ENCODE measurements at places on chromosomes 1 and 21.
A peak's percentile ranks its signal among the peaks of the same experiment; 100 is the strongest.

GRCh38 chr1:41662061-41662764 lies 177.7 kb upstream of the EDN2 start:
- peak; percentile 39 for DNase-seq

- DNase-seq, result no peak
These were observed at the start of gene RIPPLY3 for GRCh38 chr21:37006486-37007291. RIPPLY3 (plus strand) TSS chr21:37006702; CDS start chr21:37006773, 71 bp downstream.

- DNase-seq, result no peak
These were observed 67.1 kb downstream of the SH3BGR start for GRCh38 chr21:39518847-39519210.

DNA sequence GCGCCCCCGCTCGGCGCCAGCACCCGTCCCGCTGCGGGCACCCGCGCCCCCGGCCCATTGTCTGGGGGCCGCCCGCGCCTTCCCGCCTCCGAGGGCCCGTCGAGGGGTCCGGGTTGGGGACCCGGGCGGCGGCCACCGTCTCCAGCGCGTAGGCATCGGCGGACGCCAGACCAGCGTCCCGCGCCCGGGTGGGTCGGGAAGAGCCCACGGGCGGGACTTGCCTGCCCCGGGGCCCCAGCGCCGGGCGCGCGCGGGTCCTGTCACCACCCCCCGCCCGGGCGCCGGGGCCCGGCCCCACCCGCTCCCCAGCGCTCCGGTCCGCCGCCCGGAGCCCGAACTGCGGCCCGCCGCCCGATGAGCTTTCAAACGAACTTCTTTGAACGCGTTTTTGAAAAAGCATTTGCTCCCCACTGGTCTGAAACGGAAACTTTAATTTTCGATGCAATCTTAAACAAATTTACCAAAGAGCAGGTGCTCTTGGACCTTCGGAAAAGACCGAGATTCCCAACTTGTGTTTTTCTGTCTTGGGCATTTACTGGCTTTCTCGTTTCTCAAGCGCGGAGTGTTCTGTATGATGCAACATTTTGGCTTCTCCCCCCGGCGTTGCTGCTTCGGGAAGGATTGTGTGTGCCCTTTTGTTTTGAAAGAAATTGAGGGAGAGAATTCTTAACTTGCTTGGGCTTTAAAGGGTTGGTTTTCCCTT lies 615 bp downstream of the CLIC4 start:
- DNase-seq, result peak; percentile 45

GRCh38 chr1:87093286-87093685 lies 178.9 kb downstream of the HS2ST1 start:
- no peak for DNase-seq

- no peak for DNase-seq
These were observed 42.1 kb upstream of the DMRTB1 start for GRCh38 chr1:53417074-53417511.
